NCI-H1694 (cell line): ENCODE measurements at places on chromosomes 1 and 21.

- DNase-seq, result no peak
These were observed 14.7 kb upstream of the GSTM4 start for GRCh38 chr1:109641078-109641740.

- DNase-seq, result no peak
These were observed 70.0 kb downstream of the ALG14 start for GRCh38 chr1:95002540-95003432.

DNA sequence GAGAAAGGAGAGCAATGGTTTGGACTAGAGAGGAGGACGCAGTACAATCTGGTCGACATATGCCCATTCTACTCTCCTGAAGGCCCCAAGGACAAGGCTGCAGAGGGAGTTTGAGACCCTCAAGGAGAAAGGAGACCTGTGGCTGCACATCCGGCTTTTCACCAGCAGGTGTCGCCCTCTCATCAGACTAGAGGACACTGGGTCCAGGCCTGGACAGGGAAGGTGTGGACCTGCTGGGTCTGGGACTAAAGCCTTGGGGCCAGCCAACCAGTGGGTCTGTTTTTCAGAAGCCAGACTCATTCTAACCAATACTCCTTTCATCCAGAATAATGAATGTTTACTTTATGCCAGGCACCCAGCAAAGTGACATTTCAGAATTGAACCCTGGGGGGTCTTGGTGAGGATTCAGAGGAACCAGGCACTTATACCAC, 5.0 kb downstream of the SRARP start:
- peak; percentile 45 for DNase-seq

- no peak for DNase-seq
These were observed 56.6 kb downstream of the EDEM3 start for GRCh38 chr1:184698016-184698415.

- no peak for DNase-seq
These were observed 74.4 kb downstream of the DUSP10 start for GRCh38 chr1:221667504-221667903.

- no peak for DNase-seq
These were observed 482.9 kb downstream of the PTPRU start for GRCh38 chr1:29719253-29719652.

- DNase-seq, result peak; percentile 62
These were observed 2.7 kb downstream of the SERPINC1 start for GRCh38 chr1:173914366-173914871.

DNA sequence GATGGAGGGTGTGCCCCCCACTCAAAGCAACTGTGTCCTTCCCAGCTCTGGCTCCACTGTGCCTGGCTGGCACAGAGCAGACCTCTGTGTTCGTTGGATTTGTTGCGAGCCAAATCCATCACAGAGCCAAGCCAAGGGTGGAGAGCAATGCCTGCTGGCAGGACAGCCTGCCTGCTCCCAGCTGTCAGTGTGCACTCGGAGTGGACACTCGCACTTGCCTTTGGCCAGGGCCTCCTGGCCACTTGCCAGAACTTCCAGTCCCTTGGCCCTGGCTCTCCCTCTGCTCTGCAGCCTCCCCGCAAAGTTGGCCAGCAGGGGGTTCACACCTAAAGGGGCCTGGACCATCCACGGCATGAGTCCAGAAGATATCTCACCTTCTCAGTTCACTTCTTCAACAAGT, 16.4 kb downstream of the HEYL start:
- DNase-seq, result no peak

DNA sequence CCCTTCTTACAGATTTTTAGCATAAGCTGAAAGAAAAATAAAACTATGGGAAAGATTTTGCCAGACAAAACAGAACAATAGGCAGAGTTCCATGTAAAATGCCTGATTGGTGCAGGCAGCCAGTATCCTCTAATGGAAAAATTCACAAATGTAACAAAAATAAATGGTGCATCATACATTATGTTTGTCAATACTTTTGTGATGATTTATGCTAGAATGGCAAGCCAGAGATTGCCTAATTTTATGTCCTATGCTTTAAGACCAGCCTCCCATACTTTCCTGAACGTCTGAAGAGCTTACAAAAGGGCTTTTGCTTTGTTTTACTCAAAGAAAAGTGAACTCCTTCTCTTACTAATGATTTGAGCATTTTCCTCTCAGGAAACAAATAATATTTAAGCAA, 81.5 kb upstream of the KCNJ15 start:
- no peak for DNase-seq

- DNase-seq, result no peak
These were observed 71.0 kb downstream of the UBR4 start for GRCh38 chr1:19138958-19139581.

DNA sequence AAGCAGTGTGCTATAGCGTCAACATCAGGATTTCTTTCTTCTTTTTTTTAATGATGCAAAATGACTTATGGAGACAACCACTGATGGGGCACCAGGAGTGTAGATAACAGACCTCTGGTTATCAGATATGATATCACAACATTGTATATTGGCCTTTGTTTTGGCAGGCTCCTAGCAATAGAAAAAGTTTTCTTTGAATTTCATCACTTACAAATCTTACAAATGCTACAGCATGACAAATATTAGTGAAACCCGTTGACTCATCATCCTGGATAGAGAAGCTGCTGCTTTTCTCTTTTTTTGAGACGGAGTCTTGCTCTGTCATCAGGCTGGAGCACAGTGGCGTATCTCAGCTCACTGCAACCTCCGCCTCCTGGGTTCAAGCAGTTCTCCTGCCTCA, 92.9 kb downstream of the LTN1 start:
- no peak for DNase-seq

DNA sequence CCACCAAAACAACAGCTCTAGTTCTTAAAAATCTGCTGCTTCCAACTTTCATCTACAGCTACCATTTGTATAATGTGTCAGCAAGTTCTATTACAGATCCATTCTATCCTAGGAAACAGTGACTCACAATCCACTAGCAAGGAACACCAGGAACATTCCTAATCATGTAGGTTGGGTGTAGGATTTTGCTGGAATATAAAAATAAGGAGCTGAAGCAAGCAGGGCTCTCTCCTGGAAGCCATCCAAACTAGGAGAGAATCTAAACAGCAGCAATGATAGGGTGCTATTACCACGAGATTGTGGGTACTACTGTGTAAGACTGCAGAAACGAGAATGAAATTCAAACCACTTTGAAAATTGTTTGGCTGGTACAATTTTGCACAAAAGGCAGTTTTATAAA, 135.0 kb downstream of the PTPN14 start:
- DNase-seq, result no peak

GRCh38 chr1:177476676-177477075, 305.9 kb downstream of the BRINP2 start:
- no peak for DNase-seq

- DNase-seq, result no peak
These were observed 22.9 kb upstream of the LAMC1 start for GRCh38 chr1:183000167-183000962.

- DNase-seq, result no peak
These were observed 40.1 kb downstream of the DNM3 start for GRCh38 chr1:171881442-171881841.

- DNase-seq, result no peak
These were observed 18.4 kb upstream of the COL6A1 start for GRCh38 chr21:45963232-45963570.

DNA sequence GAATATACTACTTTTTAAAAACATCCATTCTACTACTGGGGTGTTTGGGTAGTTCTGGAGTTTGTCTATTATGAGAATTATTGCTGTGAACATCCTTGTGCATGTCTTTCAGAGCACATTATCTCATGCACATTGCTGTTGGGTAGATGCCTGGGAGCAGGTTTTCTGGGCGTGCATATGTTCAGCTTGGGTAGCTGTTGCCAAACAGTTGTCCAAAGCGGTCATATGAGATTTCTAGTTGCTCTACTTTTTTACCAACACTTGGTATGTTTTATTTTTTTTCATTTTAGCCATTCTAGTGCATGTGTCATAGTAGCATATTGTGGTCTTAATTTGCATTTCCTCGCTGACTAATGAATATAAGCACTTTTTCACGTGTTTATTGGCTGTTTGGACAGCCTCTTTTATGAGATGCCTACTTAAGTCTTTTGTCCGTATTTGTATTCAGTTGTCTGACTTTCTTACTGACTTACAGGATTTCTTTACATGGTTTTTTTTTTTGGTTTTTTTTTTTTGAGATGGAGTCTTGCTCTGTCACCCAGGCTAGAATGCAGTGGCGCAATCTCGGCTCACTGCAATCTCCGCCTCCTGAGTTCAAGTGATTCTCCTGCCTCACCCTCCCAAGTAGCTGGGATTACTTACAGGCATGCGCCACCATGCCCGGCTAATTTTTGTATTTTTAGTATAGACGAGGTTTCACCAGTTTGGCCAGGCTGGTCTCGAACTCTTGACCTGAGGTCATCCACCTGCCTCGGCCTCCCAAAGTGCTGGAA, 18.1 kb downstream of the ZDHHC18 start:
- no peak for DNase-seq

- no peak for DNase-seq
These were observed 6.3 kb upstream of the TTLL10 start for GRCh38 chr1:1167398-1167821.

GRCh38 chr1:172487550-172487949, 43.7 kb upstream of the PIGC start:
- no peak for DNase-seq

DNA sequence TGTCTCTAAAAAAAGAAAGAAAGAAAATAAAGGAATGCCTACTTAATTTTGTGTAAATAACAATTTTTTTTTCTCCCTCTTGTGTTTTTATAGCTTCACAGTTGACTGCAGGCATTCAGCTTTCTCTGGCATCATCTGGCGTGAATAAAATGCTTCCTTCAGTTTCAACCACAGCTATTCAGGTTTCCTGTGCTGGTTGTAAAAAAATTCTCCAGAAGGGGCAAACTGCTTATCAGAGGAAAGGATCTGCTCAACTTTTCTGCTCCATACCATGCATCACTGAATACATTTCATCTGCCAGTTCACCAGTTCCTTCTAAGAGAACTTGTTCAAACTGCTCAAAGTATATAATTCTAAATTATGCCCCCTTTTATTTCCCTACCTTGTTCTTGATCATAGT, 18.0 kb downstream of the ZMYM1 start:
- no peak for DNase-seq

DNA sequence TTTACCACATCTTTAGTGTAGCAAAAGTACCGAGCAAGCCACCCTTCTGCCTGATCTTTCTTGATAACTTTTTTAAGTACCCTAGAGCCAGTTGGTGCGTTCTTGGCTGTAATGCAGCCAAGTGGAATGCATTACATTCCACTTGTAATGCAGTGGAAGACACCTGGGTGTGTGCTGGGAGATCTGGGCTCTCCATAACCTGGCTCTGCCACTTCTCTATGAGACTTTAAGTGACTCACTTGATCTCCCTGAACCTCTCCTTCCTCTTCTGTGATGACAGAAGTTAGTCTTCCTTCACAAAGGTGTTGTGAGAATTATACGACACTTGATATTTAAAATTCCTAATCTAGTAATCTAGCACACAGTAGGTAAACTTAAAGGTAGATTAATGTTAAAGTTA, 35.3 kb upstream of the NFIA start:
- no peak for DNase-seq

DNA sequence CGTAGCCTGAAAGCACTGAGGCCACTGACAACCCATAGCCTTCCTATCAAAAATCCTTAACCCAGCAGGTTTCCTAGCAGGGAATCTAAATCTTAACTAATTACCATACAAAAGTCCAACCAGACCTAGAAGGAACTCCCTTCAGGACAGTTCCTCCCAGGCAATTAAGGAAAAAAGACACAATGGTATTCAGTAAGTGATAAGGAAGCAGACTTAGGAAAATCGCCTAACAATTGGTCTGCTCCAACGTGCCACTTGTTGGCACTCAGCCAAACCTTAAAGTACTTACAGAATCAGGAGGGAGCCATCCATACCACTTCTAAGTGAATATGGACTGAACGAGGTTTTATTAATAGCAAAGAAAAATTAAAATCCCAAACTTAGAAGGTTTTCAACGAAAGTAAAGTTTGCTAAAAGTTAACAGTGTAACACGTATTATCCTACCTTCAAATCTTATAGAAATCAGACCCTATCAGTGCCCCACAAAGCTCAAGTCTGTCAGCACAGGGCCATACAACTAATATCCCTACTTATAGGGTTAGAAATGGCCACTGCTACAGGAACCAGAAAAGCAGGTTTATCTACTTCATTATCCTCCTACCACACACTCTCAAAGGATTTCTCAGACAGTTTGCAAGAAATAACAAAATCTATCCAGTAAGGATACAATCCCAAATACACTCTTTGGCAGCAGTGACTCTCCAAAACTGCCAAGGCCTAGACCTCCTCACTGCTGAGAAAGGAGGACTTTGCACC, 29.0 kb downstream of the SPATA6 start:
- DNase-seq, result no peak

DNA sequence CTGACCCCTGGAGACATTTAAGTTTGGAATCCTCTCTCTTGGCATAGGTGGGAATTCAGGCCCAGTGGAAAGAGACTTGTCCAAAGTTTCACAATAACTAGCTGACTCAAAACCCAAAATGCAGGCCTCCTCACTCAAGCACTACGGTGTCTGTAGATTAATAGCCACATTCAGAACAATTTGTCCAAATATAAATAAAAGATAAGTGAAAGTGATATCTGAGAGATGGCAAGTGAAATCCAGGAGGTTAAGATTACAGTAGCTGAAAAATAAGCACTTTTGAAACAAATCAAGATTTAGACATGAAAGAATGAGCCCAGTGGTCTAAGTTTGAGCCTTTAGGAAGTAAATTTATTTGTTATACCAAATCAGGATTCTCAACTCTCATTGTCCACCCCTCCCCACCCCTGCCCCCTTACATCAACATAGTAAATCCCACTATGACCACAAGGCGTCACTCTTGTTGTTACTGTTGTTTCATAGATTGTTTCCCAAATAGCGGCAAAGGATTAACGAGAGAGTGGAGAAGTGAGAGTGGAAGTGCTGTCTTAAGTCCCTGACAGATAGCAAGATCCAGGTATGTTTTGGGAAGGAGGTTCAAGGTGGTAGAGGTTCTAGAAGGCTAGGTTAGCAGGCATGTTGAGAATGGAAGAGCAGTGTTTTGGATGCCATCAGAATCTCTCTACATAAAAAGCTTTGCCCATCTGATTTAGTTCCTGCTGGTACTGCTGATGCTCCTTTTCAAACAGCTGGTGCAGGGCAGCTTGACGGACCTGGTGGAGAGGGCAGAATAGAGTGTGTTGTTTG, 7.1 kb upstream of the TPM3 start:
- DNase-seq, result peak; percentile 87

DNA sequence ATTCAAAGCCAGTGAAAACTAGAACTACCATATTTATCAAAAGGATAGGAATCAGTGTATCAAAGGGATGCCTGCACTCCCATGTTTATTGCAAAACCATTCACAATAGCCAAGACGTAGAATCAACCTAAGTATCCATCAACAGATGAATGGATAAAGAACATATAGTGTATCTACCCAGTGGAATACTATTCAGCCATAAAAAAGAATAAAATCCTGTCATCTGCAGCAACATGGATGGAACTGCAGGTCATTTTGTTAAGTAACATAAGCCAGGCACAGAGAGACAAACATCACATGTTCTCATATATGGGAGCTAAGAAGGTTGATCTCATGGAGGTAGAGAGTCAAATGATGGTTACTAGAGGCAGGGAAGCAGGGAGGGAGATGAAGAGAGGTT, 110.0 kb downstream of the PAX7 start:
- DNase-seq, result no peak
